ENCODE measurements at places on chromosomes 3 and 15.

DNA sequence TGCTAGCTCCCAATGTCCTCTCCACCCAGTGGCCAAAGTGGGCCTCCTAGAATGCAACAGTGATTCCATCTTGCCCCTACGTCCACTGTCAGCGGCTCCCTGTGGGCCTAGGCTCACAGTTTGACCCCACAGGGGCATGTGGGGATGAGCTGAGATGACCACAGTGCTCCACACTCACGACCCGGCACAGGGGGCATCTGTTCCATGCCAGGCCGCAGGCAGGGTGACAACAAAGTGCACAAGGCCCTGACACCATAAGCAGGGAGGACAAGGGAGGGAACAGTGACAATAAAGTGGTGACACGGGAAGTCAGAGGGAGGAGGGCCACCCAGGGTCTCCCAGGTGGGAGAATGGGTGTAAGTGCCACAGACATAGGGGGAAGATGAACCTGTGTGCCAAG lies 5.1 kb upstream of the PLXNA1 start:
- no peak for DNase-seq

DNA sequence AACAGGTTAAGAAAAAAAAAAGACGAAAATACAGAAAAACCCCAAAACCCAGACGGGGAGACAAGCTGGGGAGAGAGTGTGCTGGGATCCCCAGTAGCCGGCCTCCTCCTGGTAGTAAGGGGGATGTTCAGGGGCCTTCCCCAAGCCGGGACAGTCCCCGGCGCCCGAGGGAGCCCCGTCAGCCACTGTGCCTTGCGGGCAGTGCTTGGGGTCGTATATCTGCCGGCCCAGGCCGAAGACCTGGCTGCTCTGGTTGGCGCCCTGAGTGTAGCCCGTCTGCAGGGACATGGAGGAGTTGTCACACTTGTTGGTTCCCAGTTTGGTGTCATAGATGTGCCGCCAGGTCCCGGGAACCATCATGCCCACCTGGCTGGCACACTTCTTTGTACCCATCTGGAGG lies 287.2 kb upstream of the GADL1 start:
- DNase-seq: no peak

GRCh38 chr15:58070801-58071418 lies 5.4 kb upstream of the ALDH1A2 start:
- no peak for DNase-seq

DNA sequence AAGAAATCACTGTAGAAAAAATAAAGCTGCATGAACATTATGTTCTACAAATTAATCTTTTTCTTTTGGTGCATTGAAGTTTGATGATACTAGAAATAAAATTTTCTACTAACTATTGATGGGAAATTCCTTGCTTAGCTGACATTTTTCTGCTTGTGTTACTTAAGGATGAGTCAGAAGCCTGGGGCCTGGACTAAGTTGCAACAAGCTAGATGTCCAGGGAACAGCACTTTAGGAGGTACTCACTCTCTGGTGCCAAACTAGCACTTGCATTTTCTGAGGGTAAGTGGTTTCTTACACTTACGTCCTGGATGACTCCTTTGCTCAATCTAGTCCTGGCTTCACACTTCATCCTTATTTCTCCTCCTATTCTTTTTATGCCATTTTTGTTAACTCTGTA lies 945.1 kb downstream of the IGSF11 start:
- DNase-seq: no peak

- no peak for DNase-seq
Observed at GRCh38 chr3:168273036-168273435, 177.3 kb upstream of the GOLIM4 start.

DNA sequence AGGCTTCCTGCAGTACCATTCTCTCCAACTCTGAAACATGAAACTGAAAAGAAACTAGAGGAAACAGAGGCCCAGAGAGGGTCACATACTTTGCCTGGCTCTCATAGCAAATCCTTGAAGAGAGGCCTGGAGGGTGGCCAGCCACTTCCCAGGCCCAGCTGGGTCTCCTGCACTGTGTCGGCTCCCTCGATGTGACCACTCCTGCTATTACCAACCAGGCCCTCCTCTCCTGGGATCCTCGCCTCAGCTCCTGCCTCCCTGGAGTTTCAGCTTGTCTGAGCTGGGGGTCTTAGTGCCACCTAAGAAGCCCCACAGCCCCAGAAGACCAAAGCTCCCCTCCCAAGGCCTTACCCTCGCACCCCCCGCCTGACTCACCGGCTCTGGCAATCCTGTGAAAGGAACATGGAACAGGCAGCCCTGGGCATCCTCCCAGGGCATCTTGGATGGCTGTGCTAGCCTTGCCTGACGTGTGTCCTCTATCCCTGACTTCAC lies 4.6 kb downstream of the LOXL1 start:
- DNase-seq: no peak

- no peak for DNase-seq
Observed at GRCh38 chr15:44670087-44670950, 6.9 kb upstream of the SPG11 start.

GRCh38 chr15:67761343-67761742 lies 64.0 kb upstream of the SKOR1 start:
- DNase-seq: no peak

GRCh38 chr3:14788644-14789043 lies 30.1 kb upstream of the FGD5 start:
- DNase-seq: no peak

GRCh38 chr3:170274641-170275040 lies 52.4 kb downstream of the PRKCI start:
- DNase-seq: no peak

DNA sequence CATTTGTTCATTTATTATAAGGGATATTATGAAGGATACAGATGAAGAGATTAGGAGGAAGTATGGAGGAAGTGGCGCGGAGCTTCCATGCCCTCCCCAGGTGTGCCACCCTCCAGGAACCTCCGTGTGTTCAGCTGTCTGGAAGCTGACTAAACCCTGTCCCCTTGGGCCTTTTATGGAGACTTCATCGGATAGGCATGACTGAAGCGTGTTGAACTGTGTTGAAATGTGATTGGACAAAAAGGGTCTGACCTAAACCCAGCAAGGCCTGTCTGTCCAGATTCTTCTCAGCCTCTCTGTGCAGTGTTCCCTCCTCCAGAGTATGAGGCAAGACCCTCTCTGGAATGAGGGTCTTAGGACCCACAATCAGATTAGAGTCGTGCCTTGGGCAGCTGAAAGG lies 31.7 kb downstream of the HACD3 start:
- no peak for DNase-seq

DNA sequence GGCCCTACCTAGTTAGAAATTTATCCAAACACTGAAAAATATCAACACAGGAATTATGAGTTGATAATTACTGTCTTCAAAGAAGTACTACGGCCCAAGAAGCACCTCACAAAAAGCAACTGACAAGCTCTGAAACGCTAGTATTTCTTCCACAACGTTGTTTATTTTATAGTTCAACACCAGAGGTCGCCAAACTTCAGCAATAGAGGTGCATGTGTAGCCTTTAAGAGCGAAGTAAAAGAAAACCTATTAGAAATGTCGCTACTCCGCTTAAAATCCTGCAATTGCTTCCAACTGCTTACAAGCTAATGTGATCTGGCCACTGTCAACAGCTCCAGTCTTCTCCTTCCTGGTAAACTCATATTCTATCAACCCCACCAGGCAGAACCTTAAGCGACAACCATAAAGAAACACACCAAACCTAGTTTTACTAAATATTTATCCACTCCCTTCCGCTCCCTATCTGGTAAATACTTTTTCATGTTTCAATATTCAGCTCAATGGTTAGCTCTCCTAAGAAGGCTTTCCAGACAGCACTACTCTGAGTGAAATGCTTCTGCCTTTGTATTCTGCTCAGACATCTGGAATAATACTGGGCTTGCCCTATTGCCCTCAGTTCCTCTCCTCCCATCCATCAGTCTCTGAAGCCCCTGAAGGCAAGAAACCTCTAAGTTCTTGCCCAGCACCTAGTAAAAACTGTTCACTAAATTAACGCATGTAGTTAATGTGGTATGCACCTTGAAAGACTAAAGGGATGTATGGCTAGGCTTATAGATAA lies 110.2 kb downstream of the NR1I2 start:
- no peak for DNase-seq

DNA sequence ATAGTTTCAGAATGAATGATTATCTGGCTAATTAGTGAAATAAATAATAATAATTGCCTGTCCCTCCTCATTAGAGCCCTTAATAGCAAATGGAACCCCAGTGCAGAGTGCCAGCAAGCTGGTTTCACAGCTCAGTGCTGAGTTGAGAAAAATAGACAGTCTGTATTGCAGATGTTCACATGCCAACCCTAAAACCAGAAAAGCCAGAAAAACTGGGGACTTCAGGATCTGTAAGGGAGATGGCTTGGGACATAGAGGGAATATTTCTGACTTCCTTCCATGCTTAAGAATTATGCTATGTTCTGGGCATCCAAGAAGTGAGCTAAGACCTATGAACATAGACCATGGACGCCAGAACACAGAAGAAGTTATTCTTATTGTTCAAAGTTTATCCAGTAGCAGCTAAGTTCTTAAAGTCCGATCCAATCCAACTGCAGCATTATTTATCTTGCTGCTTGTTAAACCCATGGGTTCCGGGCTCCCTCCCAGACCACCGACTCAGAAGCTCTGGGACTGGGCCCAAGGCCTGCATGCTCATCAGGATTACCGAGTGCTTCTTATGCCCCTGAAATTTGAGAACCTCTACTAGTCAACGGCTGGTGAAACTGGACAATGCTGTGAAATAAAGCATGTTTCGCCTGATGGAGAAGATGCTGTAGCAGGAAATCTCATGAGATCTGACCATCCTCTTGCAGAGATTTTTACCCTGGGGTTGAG lies 158.3 kb downstream of the FOXB1 start:
- no peak for DNase-seq

DNA sequence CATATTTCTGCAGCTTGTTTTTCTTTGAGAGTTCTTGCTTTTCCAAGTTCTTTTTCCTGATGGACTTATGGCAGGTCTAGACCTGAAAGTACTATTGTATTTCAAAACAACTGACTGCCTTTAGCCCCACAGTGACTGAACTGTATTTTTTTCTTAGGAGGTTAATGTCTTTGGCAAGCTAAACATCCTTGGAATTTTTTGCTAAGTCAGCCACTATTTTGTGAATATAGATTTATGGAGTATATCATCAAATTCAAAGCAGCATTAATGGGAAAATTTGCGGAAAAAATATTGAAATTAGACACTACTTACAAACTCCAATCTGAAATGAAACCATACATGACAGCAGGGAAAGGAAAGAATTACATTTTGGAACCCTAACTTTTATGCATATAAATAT lies 8.6 kb downstream of the PIK3CA start:
- DNase-seq: no peak

DNA sequence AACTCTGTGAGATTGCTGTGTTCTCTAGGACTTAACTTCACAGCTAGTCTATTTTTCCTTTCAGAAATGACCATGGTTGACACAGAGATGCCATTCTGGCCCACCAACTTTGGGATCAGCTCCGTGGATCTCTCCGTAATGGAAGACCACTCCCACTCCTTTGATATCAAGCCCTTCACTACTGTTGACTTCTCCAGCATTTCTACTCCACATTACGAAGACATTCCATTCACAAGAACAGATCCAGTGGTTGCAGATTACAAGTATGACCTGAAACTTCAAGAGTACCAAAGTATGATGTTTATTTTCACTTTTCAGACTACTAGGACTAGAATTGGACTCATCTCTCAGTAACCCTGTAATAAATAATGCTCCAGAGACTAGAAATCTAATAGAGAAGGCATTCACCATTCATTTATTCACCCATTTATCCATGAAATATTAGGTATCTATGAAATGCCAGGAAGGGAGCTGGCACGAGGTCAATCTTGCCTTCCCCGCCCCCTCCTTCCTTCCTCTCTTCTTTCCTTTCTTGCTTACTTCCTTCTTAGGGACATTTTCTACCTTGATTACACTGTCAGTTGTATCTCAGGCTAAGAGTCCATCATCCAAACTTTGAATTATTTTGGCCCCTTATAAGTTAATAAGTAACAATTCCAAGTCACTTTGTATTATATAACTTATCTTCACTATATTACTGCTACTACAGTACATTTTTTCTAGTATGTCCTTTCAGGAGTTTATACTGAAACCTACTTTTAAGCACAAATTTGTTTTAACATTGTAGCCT lies 91.0 kb downstream of the PPARG start:
- DNase-seq: no peak

- no peak for DNase-seq
Observed at GRCh38 chr15:51226576-51227210, 111.7 kb downstream of the CYP19A1 start.

- no peak for DNase-seq
Observed at GRCh38 chr3:170383567-170383966, 26.1 kb downstream of the SKIL start.

GRCh38 chr15:31786360-31786759 lies 244.0 kb upstream of the CHRNA7 start:
- DNase-seq: no peak

DNA sequence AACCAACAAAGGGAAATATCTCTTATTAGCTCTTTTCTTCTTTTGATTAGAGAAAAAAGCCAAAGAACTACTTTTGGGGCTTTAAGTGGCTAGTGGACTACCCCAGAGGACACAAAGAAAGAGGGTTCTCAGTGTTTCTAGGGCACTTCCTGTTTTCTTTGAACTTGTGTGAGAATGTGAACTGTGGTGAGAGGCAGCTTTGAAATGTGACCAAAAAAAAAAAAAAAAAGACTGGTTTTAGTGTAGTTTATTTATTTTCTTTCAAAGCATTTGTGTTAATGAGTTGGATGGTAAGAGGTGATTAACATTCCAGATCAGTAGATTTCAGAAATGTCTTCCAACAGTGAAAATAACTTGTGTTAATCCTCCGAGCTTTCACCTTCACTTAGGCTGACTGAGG lies 32.4 kb downstream of the SELENOT start:
- no peak for DNase-seq

- no peak for DNase-seq
Observed at GRCh38 chr3:167762296-167762695, 26.8 kb downstream of the SERPINI1 start.

- DNase-seq: no peak
Observed at GRCh38 chr3:164451072-164451910, 627.0 kb downstream of the SI start.

- DNase-seq: no peak
Observed at GRCh38 chr3:58656631-58657030, 9.9 kb downstream of the FAM3D start.

- DNase-seq: no peak
Observed at GRCh38 chr3:32026593-32026992, 45.0 kb downstream of the ZNF860 start.

DNA sequence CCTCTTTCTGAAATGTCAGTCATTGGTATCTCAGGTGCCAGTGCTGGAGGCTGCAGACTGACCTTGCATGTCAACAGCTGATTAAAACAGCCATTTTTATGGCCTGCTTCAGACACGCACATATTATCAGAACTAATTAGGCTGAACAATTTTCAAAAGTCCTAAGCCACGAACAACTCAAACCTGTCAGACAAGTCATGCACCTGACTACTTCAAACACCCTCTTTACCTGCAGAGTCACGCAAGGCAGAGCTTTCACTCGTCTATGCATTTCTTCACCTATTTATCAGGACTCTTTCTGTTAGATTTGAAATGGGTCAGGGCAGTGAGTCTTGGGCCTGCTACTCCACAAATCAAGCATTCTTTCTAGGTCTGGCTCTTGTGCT lies 26.7 kb downstream of the CLK3 start:
- DNase-seq: no peak

Data from esophagus squamous epithelium (tissue), 5 donors.